ENCODE measurements at places on chromosomes 5 and 9.

- no peak for DNase-seq
These were observed 89.3 kb upstream of the IL12B start for GRCh38 chr5:159419576-159419975.

- DNase-seq = no peak
These were observed 107.7 kb downstream of the GDA start for GRCh38 chr9:72256931-72257330.

GRCh38 chr9:121888438-121888775, 204.7 kb downstream of the TTLL11 start:
- DNase-seq = no peak

DNA sequence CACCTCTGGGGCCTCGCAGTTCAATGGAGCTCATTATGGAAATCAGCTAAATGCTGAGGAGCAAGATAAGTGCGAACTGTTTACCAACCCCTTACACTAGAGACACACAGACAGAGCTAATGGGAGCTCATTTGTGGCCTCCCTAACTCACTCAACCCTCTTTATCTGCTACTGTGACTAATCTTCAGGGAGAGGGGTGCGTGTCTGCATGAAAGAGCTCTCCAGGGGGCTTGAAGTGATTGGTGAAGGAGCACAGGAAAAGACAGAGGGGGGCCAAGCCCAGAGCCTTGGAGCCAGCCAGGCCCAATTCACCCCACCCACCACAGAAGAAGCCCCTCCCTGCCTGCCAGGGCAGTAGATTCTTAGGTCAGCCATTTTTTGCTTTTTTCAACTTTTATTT, 466.8 kb upstream of the BRINP1 start:
- no peak for DNase-seq

DNA sequence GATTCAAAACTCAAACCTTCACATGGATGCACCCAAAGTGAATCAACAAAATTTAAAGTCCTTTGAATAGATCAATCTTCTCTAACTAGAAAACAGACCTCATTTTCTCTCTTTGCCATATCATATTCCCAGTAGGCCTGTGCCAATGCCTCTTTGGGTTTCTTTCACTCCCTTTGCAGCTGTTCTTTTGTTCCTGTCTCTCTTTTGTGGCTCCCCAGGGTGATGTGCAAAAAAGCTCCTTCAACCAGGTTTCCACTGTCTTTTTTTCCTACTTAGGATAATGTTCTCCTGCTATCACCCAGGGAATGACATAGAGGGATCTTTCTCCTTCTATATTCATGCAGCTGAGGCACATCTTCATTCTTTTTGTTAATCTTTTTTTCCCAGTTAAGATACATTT, 54.6 kb downstream of the MARCHF3 start:
- DNase-seq = no peak

GRCh38 chr9:37566716-37567115, 9.5 kb downstream of the FBXO10 start:
- DNase-seq = no peak

DNA sequence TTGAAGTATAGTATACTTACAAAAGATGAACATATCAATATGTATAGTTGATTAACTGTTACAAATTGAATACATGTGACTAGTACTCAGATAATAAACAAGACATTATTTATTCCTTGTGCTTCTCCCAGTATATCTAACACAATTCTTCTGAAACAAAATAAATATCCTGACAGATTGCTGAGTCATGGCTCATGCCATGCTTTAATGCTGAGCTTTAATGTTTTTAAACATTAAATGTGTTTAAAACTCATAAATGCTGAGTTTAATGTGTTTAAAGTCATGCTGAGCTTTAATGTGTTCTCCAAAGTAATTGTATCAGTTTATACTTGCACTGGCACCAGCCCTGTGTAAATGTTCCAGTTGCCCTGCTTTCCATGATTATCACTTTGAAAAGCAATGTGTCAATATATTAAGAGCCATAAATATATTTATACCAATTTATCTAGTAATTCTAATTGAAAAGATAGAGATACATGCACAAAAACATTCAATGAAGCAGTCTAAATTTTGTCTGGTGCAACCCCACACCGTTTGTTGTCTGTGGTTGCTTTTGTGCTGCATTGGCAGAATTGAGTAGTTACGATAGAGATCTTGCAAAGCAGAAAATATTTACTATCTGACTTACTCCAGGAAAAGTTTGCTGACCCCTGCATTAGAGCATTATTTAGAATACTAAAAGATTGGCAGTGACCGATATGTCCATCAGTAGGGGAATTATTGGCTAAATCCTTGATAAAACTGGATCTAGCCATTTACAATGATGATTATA, 15.7 kb downstream of the KIAA1958 start:
- no peak for DNase-seq

DNA sequence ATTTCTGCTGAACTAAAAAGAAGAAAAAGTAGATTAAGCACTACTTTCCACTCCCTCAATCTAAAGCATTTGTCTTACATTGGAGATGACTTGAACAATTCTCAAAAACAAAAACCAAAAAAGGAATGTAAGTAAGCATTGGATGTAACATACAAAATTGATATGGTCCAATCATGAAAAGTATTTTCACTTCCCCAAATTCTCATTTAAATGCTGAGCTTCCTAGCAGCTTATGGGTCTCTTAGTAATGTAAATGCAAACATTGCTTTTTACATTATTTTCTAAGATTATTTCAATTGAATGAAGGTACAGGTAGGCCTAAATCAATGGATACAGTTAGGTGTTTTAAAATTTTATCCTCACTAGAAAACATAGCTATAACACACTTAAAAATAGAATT, 20.0 kb downstream of the ANKH start:
- no peak for DNase-seq

- DNase-seq = no peak
These were observed 27.3 kb downstream of the NIPAL4 start for GRCh38 chr5:157487358-157487757.

DNA sequence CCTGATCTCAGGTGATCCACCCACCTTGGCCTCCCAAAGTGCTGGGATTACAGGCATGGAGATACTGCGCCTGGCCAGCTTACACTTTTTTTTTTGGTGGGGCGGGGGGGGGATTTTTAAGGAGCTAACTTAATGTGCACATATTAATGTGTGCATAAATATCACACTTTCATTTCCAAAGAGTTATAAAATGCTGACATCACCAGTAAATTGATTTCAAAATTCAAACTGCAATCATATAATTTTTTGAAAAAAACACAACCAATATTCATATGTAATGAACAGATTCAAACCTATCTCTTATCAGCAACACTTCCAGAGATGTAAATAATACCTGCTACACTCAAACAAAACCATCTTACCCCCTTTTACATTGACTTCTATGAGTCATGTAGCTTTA, 1006.6 kb upstream of the DMAC1 start:
- DNase-seq = no peak

DNA sequence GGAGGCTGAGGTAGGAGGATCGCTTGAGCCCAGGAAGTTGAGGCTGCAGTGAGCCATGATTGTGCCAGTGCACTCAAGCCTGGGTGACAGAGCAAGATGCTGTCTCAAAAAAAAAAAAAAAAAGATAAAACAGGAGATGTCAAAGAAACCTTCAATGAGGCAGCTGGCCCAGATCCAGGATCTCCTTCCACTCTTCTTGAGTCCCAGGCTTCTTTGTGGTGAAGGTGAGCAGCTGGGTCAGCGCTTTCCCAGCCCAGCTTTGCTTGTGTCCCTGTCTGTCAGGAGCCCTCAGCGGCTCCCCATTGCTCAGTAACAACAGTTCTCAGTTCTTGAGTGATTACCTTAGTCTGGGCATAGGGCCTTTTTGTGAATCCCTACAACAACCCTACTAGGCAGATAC, 69.4 kb upstream of the PSD2 start:
- no peak for DNase-seq

- peak; percentile 14 for DNase-seq
These were observed 2.0 kb downstream of the MYO10 start for GRCh38 chr5:16934123-16934522.

GRCh38 chr9:5971740-5972139, 43.7 kb downstream of the RANBP6 start:
- DNase-seq = no peak

GRCh38 chr9:31908158-31908890, 476.1 kb upstream of the ACO1 start:
- no peak for DNase-seq

- no peak for DNase-seq
These were observed 110.3 kb downstream of the ARRDC3 start for GRCh38 chr5:91272858-91273257.

- DNase-seq = no peak
These were observed 197.6 kb downstream of the KDM4C start for GRCh38 chr9:6955251-6955921.

- no peak for DNase-seq
These were observed 243.4 kb upstream of the PIK3R1 start for GRCh38 chr5:67971971-67972821.

GRCh38 chr5:151406322-151406947, 41.0 kb upstream of the SLC36A1 start:
- no peak for DNase-seq

GRCh38 chr5:132470596-132470995, 20.0 kb downstream of the IRF1 start:
- DNase-seq = peak; percentile 8

- no peak for DNase-seq
These were observed 58.6 kb upstream of the TNFSF15 start for GRCh38 chr9:114864471-114864870.
